ENCODE measurements at places on chromosomes 4 and X.

- DNase-seq: no peak
These were observed 11.3 kb upstream of the KIAA0232 start for GRCh38 chr4:6771229-6771671.

GRCh38 chr4:77465271-77465670, 140.3 kb upstream of the CXCL13 start:
- DNase-seq: no peak

DNA sequence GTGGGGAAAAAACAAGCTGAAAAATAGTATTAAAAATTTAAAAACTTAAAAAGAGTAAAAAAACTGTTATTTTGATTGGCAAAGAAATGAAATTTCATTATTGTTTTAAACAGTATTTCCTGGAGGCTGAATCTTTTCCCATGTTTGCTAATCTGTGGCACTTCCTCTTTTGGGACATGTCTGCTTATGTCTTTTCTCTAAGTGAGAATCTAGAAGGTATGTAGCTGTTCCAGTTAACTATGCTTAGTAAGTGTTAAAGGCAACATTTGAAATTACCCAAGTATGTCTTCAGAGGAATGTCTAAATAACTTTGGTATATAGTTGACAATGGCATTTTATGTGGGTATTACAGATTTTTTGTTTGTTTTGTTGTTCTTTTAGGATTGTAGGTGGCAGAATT, 81.6 kb upstream of the TBC1D9 start:
- peak; percentile 77 for DNase-seq

DNA sequence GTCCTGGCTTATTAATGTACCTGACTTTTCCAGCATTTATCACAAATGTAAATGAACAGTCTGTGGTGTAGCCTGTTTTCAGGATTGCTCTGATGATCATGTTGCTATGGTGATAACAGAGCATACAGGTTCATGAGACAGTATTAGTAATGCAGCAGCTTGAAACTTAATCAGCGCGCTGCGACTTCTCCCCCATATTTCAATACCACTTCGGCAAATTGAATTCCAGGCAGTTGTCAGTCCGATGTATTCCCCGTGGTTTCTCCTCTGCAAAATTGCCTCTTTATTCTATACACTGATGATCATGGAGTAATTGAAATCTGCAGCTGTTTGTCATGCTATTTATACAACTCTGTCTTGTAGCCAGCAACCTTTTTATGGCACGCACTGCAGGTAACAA, 239.3 kb downstream of the C4orf33 start:
- DNase-seq: no peak

GRCh38 chr4:104352211-104352610, 142.5 kb downstream of the CXXC4 start:
- DNase-seq: no peak

GRCh38 chrX:48474127-48474526, 1.9 kb upstream of the FTSJ1 start:
- no peak for DNase-seq

DNA sequence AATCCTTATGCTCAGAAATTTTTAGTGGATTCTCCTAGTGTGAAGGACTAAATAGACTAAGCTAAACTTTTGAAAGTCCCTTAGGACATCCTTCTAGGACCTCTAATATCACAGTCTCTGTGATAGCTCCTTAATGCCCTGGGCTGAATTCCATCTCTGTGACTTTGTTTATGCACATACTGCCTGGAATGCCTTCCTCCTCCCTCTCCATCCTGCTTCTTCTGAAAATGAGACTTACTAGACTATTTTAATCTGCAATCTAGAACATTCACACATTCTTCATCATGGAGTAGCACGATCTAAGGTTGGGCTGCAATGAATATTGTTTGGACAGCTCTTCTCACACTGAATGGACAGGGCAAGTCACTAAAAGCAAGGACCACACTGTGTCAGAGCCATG, 65.0 kb upstream of the MSX1 start:
- no peak for DNase-seq

Measured in inflammatory macrophage treated with lipopolysaccharide for 1 hour (primary cell).